Activated CD8-positive, alpha-beta memory T cell treated with anti-CD3 and anti-CD28 coated beads for 48 hours (primary cell): ENCODE measurements at places on chromosomes 11 and 22.

DNA sequence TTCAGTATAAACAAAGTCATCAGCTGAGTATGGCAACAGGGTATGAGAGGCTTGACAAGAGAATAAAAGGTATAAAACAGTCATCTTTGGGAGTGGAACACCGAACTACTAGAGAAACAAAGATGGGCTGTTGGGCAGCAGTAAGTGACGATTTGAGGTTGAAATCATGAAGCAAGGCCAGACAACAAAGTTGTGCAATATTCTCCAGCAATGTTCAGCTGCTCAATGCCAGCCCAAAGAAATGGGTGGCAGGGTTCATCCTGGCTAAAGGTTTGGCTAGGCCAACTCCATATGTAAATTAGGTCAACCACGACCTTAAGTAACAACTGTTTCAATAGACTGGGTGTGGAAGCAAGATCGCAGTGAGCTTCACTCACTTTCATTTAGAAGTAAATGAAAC lies 6.2 kb downstream of the APIP start:
- no peak for DNase-seq

DNA sequence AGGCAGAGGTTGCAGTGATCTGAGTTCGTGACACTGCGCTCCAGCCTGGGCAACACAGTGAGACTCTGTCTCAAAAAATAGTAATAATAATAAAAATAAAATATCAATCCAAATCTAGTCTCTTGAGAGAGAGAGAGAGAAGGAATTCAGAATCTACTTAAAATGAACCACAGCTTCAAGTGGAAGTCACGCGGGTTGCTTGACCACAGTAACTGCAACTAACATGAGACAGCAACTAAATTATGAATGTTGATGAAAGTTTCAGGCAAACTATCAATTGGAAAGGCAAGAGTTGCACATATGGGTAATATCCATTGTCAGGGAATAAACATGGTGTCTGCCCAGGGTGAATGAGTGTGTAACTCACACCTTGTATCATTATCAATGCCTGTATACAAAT lies 12.5 kb downstream of the POU2AF2 start:
- no peak for DNase-seq

DNA sequence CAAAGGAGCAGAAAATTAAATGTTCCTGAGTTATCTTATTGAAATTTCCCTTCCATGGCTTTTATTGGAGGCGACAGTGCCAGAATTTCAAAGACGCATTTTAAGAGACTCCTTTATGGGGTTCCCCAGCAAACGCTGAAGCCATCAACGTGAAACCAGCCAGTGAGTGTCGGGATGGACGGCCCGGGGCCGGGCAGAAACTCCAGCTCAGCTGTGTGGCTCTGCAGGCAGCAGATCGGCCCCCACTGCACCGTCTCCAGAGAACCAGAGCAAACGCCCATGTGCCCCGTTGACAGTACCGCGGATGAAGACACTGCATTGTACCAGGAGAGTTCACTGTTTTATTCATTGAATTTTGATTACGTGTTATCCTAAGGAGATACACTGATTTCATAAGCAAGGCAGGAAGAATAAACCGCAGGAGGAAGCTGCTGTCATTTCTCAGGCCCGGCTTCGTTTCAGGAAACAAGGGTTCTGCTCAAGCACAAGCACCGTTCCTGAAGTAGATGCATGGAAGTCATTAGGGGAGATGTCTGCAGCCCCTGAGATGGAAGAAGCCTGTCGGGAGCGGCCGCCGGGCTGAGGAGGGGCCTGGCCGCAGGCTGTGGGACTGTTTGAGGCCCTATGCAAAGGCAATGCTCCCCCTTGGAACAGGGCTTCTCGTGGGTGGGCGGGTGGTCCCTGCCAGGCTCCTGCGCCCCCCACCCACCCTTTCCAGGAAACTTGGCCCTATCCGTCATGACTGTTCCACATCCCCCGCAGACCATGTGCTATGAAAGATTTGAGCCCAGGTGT lies 639.7 kb downstream of the TBC1D22A start:
- DNase-seq = no peak

DNA sequence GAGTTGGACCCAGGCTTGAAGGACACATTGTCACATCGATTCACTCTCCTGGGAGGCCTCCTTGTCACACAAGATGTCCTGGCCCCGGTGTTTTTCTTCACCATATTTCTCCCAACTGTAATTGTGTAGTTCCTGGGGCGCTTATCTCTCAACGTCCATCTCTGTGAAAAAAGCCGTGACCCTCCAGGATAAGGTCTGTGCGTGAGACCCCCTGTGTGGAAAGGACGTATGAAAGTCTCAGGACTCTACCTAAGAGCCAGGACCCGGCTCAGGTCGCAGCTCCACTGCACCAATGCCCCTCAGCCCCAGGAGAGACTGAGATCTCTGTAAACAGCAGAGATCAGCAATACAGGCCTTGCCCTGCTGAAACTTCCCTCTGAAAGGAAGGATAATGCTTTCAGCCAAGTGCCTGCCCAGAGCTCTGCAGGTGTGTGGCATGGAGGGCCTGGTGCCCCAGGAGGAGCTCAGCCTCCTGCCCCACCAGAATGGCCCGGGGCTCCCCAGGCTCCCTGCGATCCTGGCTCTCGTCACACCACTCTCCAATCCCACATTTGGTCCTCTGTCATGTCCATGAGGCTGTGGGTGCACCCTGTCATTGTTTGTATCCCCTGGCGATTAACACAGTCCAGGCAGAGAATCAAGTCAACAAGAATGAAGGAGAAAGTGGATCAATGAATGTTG lies 119.2 kb upstream of the TMEM45B start:
- no peak for DNase-seq
